ENCODE measurements at places on chromosomes 16 and 17.

DNA sequence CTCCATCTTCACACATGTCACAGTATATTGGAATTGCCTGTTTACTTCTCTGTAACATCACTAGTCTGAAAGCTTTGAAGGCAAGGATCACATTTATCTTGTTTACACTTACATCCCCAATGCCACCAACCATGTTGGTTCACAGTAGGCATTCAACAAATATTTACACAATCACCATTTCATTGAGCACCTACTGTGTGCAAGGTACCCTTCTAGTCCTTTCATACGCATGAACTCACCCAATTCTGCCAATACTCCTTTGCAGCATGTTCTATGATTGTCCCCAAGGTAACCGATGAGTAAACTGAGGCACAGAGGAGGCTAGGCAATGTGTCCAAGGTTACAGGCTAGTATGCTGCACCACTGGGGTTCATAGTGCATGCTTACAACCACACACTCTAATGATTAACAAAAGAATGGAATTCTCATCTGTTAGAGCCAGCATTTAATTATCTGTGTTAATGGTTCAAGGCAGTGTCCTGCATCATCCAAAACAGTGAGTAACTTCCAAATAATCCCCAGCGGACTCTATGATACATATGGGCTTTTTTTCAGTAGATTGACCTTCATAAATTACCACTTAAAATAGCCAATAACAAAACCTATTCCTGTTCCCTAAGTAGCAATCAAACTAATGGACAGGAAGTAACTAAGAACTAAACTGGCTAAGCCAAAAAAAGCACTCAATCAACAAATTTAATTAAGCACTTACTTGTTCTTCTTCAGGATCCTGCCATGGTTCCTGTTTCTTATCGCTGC is 364.5 kb upstream of the XYLT1 start:
- DNase-seq: no peak

DNA sequence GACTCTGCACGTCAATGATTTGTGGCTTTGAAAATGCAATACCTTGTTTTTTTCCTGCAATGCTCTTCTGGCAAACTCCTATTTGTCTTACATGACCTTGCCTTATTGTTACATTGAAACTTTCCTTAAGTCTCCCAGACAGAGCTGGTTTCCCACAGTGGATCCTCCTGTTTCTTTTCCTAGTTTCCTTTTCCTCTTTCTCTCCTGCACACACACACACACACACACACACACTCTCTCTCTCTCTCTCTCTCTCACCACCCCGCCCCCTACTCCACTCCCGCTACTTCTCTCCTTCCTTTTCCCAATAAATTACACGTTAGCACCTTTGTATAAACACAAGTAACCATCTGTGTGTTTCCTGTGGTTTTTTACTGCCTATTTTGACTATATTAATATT is 2.3 kb downstream of the ORC6 start:
- no peak for DNase-seq

DNA sequence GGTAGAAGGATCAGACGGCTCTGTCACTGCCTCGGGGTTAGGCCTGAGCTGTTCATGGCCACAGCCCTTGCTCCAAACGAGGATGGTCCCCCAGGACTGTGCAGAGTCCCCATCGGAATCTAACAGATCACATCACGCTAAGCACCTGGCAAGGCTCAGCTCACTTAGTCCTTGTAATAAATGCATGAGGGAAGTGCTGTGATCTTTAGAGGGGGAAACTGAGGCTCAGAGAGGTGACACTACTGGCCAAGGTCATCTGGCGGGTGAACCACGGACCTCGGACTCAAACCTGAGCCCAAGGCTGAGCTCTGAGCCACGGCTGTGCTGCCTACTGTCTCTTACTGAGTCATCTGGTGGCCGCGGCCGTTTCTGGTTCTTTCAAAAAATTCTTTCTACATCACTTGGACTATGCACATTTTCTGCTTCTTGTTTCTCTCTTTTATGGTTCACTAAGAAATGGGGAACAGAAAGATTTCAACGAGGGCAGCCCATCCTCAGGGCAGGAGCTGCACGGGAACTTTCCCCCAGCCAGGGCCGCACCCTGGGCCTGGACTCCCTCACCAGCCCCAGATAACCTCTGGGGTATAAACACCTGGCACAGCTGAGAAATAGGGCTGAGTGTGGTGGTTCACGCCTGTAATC is 55.6 kb downstream of the COTL1 start:
- DNase-seq: no peak

DNA sequence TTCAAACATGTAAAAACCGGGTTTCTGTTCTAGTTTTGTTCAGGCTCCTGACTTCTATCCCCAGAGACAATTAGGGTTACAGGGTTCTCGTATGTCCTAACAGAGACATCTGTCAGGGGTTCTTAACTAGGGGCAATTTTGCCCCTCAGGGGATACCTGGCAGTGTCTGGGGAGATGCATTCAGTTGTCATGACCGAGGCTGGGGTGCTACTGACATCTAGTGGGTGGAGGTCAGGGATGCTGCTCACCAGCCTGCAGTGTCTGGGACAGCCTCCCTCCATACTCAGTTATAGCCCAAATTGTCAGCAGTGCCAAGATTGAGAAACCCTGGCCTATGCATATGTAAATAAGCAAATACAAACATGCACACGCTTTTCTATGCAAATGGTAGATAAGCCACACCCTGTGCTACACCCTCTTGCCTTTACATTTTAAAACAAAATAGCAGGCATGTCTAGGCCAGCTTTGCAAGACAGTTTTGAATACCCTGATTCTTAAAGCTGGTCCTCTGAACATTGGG is 37.4 kb downstream of the CLEC16A start:
- DNase-seq: no peak

GRCh38 chr16:11621920-11622651 is 35.4 kb upstream of the LITAF start:
- DNase-seq: no peak

GRCh38 chr17:61511480-61512182 is 59.4 kb downstream of the TBX4 start:
- no peak for DNase-seq

DNA sequence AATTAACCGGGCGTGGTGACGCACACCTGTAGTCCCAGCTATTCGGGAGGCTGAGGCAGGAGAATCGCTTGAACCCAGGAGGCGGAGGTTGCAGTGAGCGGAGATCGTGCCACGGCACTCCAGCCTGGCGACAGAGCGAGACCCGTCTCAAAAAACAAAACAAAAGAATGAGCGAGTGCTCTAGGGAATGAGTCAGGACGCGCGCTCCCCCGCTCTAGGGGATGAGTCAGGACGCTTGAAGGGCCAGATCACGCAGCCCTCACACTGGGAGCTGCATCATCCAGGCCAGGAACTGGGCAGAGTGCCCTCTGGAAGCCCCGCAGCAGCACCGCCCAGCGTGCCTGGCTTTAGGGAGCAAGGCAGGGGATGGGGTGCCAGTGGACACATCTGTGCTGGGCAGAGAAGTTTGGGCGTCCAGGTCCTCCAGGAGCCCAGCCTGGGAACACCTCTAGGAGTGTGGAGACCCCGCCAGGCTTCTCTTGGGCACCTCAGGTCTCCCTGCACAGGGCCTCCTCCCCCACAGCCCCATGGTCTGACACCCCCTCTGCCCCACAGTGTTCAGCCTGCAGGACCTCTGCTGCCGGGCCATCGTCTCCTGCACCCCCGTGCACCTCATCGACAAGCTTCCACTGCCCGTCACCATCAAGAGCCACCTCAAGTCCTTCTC is 3.9 kb upstream of the WFIKKN1 start:
- peak; percentile 77 for DNase-seq

GRCh38 chr17:30388321-30389179 is 9.8 kb downstream of the CPD start:
- no peak for DNase-seq

- DNase-seq: no peak
These were observed 126.7 kb upstream of the GSE1 start for GRCh38 chr16:85486256-85486915.

- no peak for DNase-seq
These were observed 55.0 kb upstream of the CBFA2T3 start for GRCh38 chr16:89031715-89032659.

DNA sequence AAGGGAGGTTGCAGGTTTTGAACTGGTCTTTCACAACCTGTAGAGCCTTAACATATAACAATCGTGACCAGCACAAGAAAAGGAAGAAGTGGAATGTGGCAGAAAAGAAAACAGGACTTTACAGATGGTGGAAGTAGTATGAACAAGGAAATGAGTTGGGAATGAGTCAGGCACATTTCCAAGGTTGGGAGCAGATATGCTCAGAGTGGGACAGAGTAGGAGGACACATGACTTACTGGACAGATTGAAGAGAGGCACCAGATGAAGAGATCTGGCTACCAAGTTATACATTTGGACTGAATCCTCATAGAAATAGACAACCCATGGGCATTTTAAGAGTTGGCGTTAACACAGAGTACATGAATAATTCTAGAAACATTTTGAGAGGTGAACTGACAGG is 95.3 kb downstream of the ZNF18 start:
- no peak for DNase-seq

DNA sequence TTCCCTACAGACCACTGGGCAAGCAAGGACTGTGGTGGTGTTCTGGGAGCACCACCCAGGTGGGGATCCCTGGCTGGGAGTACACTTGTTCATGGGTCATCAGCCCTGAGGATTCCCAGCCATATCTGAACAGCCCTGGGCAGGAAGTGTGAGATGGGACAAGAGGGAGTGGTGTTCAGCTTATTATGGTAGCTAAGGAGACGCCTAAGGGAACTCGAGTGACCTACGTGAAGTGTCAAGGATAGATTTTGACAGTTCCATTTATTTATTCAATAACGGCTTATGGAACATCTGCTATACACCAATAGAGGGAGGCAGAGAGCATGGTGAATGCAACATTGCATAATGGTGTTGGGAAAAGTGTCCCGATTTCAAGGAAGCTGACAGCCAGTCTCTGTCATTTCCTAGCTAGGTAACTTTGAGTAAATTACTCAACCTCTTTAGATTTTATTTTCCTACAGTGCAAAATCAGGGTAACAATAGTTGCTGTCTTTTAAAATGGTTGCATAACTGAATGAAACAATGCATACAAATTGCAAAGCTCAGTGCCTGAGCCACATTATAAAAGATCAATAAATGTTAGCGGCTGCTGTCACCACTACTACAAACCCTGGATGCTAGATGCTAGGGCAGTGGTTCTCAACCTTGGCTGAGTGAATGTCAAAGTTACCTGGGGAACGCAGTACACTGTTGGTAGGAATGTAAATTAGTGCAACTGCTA is 534.1 kb downstream of the GRIN2A start:
- peak; percentile 6 for DNase-seq

DNA sequence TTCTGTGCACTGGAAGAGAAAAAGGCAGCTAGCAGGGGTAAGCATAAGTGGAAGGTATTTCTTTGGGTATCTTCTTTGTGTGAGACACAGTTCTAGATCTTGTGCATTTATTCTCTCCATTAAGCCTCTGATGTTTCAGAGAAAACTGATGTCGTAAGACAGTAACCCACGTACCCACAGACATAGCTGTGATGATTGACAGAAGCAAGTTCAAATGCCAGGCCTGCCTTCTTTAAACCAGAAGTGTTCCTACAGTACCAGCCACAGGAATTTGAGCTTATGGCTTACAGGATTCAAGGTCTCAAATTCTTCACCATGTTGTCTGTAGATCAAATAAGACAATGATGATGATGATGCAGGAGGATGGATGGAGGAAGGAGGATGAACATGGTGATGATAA is 161.4 kb upstream of the KCNJ16 start:
- no peak for DNase-seq

DNA sequence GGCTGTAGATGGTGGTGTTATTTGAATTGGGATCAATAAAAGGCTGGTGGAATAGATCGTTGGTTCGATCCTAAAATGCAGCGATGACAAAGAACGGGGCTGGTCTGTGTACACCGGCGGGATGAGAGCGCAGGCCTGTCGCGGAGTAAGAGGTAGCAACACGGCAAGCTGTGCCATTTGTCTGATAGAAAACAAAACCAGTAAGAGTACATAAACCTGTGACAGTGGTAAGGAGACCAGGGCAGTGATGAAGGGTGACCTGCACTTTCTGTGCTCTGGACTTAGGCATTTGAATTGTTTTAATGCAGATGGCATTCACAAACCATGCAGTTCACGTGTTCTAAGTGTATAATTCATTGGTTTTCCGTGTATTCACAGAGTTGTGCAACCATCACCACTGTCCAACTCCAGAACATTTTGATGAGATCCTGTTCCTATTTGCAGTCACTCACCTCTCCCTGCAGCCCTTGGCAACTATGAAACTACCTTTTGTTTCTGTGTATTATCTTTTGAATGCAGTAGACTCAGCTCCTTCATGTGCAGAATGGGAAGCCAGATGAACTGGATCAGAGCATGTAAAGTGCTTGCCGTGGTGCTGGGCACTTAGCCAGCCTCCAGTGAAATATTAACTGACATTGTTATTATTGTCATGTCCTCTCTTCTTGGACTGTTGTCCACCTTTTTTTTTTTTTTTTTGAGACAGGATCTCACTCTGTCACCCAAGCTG is 286.1 kb downstream of the SNX29 start:
- DNase-seq: no peak

- DNase-seq: peak; percentile 36
These were observed 22.8 kb downstream of the CCDC102A start for GRCh38 chr16:57513371-57514102.

DNA sequence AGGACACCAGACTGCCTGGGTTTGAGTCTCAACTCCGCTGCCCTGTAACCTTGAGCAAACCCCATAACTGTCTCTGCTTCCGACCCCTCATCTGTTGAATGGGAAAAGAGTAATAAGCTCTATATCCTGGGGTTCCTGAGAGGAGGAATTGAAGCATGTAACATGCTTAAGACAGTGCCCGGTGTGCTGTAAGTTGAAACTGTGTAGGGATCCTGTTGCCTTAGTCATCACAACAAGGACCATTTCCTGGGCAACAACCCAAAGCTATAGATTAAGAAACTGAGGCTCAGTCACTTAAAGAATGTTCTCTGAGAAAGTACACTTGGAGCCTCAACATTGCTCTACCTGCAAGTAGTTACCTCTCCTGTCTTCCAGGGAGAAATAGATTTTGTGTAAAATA is 23.0 kb downstream of the CDH13 start:
- no peak for DNase-seq

DNA sequence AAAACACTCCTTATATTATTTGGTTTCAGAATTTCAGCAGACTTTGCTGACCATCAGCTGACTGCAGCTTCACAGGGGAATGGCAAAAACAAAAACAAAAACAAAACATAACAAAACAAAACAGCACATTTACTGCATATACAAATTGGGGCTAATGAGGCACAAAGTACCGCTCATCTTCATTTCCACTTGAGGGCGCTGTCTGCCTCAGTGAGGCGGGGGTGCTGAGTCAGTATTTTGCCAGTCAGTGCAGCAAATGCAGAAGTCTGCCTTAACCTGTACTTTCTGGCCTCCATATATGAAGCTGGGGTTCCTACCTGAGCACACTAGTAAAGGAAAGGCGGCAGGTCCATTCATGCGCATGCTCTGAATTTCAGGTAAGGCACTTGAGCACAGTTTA is 13.5 kb upstream of the DYNLRB2 start:
- DNase-seq: no peak

DNA sequence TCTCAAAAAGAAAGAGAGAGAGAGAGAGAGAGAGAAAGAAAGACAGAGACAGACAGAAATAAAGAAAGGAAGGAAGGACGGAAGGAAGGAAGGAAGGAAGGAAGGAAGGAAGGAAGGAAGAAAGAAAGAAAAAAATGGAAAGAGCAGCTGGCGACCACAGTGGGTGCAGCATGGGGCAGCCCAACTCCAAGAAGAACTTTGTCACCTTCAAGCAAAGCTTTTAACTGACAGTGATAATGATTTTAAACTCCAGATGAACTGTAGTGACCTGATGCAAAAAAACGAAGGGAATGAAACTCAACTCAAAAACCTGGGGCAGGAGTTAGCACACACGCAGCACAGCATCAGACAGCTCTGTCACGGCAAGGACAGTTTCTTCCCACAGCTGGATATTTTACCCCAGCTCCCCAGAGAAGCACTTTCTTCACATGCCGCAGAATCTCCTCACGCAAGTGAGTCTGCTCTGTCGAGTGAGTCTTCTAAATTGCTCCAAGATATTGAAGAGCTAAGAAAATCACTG is 5.0 kb upstream of the ARHGAP17 start:
- DNase-seq: no peak

All from fibroblast of skin of left quadriceps (primary cell).